ENCODE measurements at places on chromosomes 2 and 18. TPM values are rescaled to one million over a fixed set of nuclear protein-coding genes. Genes with fewer than 3 reads are reported as not detected.

DNA sequence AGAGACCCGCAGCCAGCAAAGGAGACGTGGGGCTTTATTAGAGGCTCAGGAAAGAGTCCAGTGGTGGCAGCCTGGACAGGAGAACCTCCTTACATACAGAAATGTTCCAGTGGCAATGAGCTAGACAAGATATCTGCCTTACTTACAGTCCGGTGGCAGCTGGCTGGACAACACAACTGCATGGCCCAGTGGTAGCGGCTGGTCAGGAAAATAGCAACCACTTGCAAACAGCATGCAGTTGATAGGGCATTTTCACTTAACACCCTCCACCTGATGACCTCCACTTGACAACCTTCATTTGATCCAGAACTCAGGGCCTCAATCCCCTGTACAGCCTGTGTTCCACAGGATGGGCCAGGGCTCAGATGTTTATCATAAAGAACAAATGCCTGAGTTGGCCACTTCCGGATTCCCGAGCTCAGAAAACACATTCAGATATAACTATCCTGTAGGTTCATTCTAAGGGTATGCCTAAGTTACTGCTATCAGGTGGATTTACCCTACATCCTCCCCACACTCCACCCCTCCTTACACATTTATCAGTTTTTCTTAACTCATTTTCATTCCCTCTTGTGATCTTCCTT lies 63.3 kb upstream of the ITPRID2 start:
- no peak for DNase-seq

- peak; percentile 89 for DNase-seq
Observed at GRCh38 chr2:48531141-48531648, 1.2 kb downstream of the STON1 start.

DNA sequence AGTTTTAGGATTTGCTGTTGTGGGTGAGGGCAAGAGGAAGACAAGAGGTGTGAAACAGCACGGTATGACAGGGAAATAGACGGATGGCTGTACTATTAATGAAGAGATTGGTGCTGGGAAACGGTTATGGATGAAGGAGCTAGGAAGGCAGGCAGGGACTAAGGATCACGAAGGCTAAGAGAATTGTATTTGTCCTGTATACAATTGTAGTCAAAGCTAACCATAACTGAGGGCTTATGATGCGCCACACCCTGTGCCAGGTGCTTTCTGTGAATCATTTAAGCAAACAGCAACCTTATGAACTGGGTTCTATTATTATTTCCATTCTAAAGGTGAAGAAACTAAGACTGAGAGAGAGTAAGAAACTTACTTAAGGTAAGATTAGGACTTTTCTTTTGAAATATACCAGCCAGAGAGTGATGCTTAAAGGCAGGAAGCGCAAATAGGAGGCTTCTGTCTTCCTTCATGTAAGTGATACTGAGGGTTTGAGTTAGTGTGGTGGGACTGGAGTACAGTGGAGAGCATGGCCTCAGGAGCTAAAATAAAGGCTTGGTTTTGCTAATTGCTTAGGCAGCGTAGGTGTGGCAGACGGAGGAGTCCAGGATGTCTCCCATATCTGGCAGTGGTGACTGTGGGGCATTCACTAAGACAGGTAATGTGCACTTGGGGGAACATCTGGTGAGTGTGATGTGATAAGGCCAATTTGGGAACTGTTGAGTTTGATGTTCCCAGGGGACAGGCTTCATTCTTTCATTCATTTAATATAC lies 85.8 kb downstream of the PLEKHM3 start:
- peak; percentile 34 for DNase-seq

GRCh38 chr2:225471482-225471881 lies 72.0 kb downstream of the NYAP2 start:
- no peak for DNase-seq

DNA sequence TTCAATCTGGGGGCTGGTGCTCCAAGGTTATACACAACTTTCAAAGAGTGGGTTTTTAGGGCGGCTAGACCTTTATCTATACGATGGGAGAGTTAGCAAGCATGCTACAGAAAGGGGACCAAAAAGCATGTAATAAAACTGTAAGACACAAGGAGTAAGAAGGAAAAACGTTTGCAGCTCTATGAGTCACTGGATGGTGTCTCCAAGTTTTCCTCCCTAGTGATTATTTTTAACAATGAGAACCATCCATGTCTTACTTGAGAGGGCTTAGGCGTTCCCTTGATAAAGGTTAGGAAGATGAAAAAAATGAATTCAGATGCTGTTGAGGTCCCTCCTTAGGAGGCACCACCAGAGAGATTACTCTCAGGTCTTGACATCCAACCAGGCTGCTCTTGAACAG lies 75.9 kb downstream of the HRH4 start:
- DNase-seq = no peak

- no peak for DNase-seq
Observed at GRCh38 chr2:241199286-241199685, 10.8 kb downstream of the ANO7 start.

DNA sequence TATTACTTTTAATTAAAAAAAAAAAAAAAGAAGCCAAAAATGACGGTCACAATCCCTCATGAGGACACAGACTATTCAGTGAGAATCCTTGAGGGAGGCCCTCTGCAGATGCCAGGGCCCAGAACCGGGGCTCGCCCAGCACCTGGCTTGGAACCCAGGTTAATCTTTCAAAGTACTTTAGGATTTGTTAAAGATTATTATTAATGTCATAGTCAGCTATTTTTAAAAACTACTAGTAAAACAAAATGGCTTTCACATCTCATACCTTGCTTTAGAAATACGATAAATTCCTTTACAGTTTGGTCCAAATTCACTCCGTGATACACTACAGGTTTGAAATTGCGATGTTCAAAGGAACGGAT lies 27.1 kb downstream of the C2orf76 start:
- DNase-seq = no peak

DNA sequence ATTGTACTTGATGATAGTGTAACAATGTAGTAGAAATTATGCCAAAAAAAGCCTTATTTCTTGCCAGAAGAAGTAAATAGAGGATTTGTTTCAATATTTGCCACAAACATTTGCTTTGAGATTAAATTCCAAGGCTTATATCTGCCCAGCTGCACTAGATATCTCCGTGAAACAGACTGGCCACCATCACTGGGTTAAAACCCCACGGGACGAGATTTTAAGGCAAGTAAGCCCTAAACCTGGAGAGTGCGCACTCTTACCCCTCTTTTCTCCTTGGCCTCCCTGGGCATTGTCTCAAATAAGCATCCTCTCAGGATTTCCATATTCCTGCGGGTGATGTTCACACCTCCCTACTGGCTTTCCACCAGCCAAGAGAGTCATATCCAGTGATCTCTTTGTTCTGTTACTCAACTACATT lies 334.4 kb downstream of the AGPS start:
- DNase-seq = no peak

DNA sequence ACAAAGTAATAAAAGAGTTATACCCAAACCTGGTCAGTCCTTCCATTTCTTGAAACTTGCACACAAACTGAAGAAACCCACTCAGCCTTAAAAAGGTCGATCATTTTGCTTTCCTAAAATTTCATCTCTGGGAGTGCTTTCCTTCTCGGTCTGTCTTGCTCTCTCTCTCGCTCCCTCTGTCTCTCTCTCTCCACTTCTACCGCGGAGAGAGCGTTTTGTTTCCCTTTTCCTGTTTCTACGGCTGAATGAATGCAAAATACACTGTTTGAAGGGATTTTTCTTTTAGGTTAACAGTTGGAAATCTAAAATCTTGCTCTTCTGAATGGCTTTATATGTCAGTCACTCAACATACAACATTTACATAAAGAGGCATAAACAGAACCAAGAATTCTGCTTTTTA lies 424.2 kb downstream of the TGIF1 start:
- no peak for DNase-seq

GRCh38 chr18:70219688-70220087 lies 14.2 kb upstream of the RTTN start:
- DNase-seq = no peak

- no peak for DNase-seq
Observed at GRCh38 chr2:217939629-217940245, 63.1 kb downstream of the TNS1 start.

DNA sequence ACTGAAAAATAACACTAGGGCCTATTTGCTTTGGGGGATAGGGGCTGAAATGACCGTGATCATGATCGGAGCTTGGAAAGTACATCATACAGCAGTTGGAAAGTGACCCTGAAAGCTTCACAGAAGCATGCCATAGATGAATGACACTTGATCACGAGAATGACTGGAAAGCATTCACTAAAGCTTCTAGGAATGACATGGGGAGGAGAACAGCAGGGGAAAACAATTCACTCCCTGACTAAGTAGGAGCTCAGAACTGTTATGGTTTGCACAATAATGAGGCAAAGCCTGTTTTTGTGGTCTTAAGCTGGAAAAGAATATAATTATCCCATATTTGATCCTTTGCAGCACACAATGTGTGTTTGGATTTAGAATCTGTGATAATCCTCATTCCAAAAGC lies 237.5 kb downstream of the NOL4 start:
- no peak for DNase-seq

GRCh38 chr2:102073168-102073724 lies 69.3 kb upstream of the IL1R1 start:
- DNase-seq = no peak

DNA sequence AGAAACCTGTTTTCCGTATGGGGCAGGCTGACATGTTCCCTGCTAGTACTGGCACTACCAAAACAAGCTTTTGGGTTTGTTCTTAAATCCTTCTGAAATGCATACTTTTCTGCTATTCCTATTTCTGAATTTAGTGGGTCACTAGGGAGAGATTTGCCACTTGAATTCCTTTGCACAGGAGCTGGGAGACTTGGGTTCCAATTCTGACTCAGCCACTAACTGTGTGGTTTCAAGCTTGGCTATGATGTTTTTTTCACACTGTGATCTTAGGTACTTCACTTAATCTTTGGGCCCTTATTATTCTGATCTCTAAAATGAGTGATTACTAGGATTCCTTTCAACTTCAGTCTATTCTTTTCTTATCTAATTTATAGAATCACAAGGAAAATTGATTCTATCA lies 105.5 kb downstream of the BCL11A start:
- no peak for DNase-seq

GRCh38 chr18:26648509-26649192 lies 100.3 kb upstream of the KCTD1 start:
- DNase-seq = no peak

DNA sequence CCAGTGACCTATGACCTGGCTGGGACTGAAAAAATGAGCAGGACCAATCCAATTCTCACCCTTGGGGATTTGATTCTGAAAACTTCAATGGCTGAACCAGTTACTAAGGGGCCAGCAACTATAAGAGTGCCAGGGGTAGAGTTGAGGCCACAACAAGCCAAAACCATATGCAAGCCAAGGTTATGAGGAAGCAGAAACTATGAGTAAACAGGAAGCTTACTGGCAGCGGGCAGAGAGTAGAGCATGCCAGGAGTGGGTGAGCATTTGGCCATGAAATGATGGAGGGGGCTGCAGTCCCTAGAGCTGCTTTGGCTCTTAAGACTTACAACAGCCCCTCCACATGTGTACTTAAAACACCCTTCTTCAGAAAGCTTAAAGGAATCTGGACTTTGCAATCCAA lies 82.4 kb downstream of the RBMS1 start:
- no peak for DNase-seq

DNA sequence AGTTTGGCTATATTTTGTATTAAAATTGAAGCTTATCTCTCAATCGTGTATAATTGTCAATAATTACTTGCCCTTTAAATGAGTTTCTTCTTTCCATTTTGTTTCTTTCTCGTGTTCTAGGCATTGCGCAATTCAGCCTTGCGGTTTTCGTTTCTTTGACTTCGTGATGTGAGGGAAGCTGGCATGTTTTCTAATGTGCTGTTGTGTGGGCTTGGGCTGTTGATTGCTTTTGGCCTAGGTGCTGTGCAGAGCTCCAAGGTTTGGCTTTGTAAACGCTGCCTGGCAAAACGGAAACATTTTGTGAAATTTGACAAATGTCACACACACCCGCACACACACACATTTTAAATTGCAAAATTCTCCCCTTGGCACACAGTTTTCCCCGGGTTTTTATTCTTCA lies 242.6 kb upstream of the TCF4 start:
- DNase-seq = no peak

GRCh38 chr2:206920951-206921350 lies 18.4 kb upstream of the CPO start:
- DNase-seq = peak; percentile 7

- no peak for DNase-seq
Observed at GRCh38 chr18:49628881-49629795, 67.3 kb downstream of the LIPG start.

GRCh38 chr18:12574494-12575185 lies 83.3 kb downstream of the SPIRE1 start:
- DNase-seq = no peak

- no peak for DNase-seq
Observed at GRCh38 chr18:77448046-77448445, 198.4 kb downstream of the GALR1 start.

DNA sequence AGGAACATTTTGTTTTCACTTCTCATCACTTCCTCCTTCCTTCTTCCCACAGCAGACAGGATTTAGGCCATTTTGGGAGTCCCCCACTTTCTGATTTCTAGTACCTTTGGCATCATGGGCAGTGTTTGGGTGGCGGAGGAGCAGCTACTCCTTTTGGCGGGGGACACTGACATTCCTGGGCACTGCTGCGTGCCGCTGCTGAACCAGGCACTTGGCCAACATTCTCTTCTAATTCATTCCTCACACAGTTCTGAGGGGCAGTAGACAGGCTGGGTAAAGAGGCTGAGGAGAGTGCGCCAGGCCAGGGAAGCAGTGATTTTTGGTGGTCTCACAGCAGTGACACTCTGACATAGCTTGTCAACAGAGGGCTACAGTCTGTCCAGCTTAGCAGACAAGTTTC lies 270.2 kb downstream of the LOXHD1 start:
- no peak for DNase-seq

GRCh38 chr2:54074606-54075341 lies 40.6 kb upstream of the ACYP2 start:
- DNase-seq = no peak

- no peak for DNase-seq
Observed at GRCh38 chr2:190527214-190527613, 7.3 kb downstream of the NEMP2 start.

GRCh38 chr2:59733970-59734369 lies 819.5 kb downstream of the BCL11A start:
- DNase-seq = no peak

Gene SIX2
- not detected for total RNA-seq

Gene KLHL14
- total RNA-seq = not detected

Gene IL1RN
- 28.9 TPM for total RNA-seq

Gene C1QL2
- not detected for total RNA-seq

Gene EPB41L3
- total RNA-seq = 0.63 TPM

Gene UGT1A10
- total RNA-seq = not detected

Gene RBBP8
- 93.7 TPM for total RNA-seq

Gene VWC2L
- total RNA-seq = not detected

Gene SKOR2
- not detected for total RNA-seq

Gene DIS3L2
- 21.0 TPM for total RNA-seq

Gene FECH
- 19.6 TPM for total RNA-seq

Gene TRPM8
- not detected for total RNA-seq

Gene SCYGR4
- total RNA-seq = not detected

Gene ZNF892
- 8.7 TPM for total RNA-seq

Measured in foreskin keratinocyte (primary cell).